Dorsolateral prefrontal cortex (tissue), 122 donors: ENCODE measurements at places on chromosomes 5 and 9.

DNA sequence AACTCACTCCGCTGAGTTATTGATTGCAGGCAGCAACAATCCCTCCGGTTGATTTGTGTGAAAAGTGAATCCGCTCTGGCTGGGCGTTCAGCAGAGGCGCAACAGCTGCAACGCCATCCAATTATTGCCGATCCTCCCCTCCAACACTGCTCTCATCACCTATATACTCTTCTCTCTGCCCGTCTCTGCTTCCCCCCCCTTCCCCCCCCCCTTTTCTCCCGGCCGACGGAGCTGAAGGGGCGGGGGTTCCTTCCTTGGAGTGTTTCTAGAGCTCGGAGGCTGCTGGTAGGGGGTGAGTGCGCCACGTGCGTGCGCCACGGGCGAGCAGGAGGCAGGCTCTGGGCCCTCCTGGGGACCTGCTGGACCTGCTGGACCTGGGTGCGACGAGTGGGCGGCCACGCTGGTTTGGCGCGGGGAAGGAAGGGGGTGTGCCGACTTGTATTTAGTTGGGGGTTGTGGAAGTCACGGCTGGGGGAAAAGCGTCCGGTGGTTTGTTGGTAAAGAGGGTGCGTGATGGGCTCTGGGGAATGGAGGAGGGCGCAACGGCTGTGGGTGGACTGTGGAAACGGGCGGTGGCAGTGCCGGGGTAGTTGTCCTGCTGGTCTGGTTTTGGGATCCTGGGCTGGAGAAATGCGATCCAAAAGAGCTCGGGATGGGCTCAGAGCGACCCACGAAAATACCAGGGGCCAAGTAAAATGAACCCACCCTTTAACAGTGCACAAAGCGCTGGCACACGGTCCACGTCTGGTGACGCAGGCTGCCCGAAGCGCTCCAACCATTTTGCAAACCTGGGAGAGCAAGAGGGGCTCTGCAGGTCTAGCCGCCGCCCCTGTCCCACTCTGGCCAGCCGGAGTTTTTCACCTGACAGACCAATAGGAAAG lies 6.4 kb upstream of the MEF2C start:
- DNase-seq, result peak; percentile 63

DNA sequence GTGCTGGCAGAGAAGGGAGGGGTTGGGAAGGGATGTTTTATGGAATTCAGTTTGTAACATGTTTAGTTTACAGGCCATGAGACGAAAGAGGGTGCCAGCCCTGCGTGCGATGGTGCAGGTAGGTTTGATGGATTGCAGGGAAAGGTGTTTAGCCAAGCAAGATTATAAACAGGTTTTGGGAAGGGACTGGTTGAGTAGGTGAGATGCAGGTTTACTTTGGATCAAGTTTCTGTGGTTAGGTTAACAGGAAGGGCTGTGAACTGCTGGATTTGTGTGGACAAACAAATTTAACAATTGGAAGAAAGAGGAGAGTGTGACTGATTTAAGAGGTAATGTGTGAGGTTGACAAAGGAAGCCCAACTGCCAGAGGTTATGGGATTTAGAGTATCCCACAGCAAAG lies 32.6 kb upstream of the GPX3 start:
- no peak for DNase-seq

GRCh38 chr9:136228107-136228875 lies 17.3 kb downstream of the QSOX2 start:
- no peak for DNase-seq

- DNase-seq, result no peak
Measured at GRCh38 chr9:77512876-77513275, 135.2 kb downstream of the GNA14 start.

DNA sequence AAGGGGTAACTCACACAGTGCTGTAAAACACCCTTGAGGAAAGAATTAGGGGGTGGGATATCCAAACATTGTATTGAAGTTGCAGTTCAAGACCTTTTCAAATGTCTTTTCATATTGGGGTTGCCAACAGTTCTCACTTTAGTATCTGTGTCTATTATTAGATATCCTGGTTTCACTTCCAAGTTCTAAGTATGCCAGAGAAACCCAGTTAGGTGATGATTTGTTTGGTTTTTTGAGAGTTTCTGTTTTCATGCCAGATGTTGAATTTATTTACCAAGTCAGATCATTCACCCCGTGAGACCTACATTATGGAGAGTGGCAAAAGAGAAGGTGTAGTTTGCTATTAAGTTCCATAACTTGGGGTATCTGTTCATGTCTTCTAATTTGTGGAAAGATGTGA lies 64.5 kb downstream of the C9orf152 start:
- DNase-seq, result no peak

DNA sequence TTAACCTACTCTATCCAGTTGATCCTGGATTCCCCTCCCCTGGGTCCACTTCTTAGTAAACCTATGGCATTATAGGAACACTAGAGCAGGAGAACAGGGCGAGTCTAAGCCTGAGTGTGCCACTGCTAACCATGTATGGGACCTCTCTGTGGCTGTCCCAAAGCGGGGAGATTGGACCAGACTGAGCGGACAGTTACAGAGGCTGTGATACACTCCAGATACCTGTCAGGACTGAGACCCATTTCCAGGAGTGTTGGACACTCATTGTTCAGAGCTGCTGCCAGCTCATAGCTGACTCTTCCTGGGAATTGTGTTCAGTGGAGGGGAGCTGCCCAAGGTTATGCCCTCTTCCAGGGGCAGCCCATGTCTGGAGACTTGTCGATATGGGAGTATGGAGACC lies 11.9 kb upstream of the LTC4S start:
- DNase-seq, result no peak

- DNase-seq, result no peak
Measured at GRCh38 chr5:145479271-145479670, 355.9 kb downstream of the PRELID2 start.

DNA sequence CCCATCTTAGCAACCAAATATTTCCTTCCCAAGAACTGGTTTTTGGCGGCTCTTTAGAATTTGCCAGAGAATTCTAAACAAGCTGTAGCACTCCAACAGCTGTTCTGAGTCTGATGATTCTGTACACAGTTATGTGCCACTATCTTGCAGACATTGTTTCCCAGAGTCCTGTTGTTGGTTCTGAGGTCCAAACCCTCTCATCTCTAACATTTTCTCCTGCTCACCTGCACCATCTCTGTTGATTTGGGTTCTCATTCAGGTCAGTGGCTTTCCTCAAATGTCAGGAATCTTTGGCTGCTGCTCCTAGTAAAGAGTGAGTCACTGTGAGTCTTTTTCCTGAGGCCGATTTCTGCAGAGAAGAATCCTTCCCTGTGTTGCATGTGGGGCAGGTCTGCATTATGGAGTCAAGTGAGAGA lies 50.0 kb downstream of the CAMSAP1 start:
- no peak for DNase-seq

DNA sequence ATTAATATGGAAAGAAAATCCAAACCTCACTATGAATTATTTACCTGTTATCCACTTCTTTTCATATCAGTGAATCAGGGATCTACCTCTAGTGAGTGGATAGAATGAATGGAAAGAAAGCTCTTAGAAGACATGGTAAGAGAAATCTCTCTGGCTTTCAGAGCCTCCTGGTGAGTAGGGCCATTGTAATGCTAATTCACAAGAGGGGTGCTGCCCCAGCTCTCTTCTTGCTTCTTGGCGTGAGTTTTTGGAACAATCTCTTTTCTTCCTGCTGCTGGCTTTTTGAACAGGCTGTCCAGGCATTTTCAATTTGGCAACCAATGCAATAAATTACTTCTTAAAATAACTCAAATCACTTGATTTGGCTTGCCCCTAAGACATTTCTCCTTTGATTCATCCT lies 49.9 kb upstream of the KCNN2 start:
- DNase-seq, result no peak

DNA sequence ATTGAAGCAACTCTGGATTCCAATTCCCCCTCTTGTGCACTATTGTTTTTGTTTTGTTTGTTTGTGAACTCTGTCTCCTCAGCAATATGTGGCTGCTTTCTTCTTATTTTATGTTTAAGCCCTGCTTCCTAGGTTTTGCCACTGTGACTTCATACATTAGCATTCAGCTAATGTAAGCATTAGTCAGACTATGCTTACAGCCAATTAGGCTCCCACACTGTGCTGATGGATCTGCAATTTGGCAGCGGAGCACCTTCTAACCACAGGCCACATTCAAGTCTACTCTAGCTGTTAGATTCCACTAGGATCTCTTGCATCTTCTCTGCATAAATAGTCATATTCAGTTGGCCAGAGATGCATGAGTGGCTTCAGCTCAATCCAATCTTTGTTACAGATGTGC lies 9.6 kb upstream of the BICD2 start:
- no peak for DNase-seq

- no peak for DNase-seq
Measured at GRCh38 chr9:133116346-133117231, 4.5 kb downstream of the RALGDS start.

DNA sequence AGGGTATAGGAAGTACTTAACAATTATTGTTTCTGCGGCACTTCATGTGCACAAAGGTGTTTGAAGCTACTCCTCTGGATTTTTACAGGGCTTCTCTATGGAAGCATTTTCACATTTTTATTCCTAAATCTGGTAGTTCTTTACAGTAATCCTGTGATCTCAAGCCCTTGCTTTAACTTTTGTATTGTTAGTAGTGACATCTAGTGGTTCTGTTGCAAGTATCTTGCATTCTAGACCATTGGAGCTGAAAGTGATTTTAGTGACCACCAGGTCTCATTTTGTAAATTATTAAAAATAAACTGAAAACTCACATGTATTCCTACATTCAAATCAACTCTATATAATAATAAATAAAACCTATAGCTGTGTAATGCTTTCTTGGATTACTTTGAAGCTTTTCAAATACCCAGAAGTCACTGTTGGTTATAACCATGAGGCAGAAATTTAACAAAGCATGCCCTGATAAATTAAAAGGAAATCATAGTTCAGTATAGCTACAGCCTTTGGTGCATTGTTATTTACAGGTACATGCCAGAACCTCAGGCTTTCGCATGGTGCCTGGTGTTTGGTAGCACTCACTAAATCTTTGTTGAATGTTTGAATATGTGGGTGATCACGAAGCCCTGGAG lies 18.9 kb downstream of the RPS23 start:
- no peak for DNase-seq

- no peak for DNase-seq
Measured at GRCh38 chr5:53120165-53120564, 10.6 kb upstream of the MOCS2 start.

DNA sequence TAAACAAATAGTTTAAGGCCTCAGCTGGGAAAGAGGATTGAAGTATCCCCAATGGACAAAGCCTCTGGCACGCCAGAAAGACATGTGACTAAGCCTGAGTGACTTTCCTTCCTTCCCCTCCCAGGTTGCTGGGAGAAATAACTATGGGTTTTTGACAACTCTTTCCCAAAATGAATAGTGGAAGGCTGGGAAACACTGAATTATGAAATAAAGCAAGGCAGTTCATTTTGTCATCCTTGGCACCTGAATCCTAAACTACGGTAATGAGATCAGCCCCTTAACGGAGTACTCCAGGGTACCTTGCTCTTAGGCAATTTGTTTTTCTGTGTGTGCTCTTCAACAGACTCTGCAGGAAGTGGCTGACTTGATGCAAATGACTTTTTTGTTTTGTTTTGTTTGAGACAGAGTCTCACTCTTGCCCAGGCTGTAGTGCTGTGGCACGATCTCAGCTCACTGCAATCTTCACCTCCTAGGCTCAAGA lies 75.2 kb downstream of the LMNB1 start:
- DNase-seq, result no peak
